ENCODE measurements at places on chromosomes 4 and X.

GRCh38 chr4:89077761-89078160 lies 20.8 kb upstream of the FAM13A start:
- no peak for DNase-seq

GRCh38 chrX:36159254-36159653 lies 239.7 kb downstream of the CFAP47 start:
- DNase-seq: no peak

GRCh38 chr4:107815158-107815557 lies 9.6 kb upstream of the SGMS2 start:
- DNase-seq: no peak

GRCh38 chrX:143601809-143602208 lies 34.1 kb downstream of the SLITRK4 start:
- DNase-seq: no peak

DNA sequence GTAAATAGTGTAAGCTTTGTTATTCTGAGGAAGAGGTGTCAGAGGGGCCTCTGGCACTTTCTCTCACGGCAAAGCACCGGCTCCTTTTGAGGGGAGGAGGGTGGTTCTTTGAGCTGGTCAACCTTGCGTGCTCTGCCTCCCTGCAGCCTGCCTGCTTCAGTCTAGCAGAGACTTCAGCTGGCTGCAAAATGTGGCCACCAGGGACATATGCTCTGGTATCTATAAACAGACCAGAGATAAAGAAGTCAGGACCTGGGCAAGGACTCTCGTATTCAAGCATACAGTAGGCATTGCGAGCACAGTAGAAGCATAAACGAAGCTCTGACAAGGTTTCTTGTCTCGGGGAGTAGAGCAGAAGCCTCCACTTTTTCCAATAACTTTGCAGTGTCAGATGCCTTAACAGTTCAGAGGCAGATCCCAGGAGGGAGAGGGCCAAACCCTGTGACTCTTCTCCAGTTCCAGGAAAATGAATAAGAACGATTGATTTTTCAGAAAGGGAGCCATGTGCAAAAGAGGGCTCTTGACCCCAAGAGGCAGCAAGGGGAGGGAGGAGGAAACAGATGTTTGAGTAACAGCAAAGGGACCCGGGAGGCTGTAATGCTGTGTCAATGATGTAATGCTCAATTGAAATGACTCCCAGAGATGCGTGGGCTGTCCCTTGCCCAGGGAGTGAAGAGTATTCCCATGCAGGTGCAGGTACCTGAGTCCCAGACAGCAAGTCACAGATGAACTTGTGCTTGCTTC lies 57.9 kb upstream of the TEX13D start:
- no peak for DNase-seq

- DNase-seq: peak; percentile 17
These were observed 14.5 kb upstream of the PRRG3 start for GRCh38 chrX:151680805-151681204.
